Hypothalamus (tissue), 51 donors: ENCODE measurements at places on chromosomes 7 and 10.
A peak's percentile ranks its signal among the peaks of the same experiment; 100 is the strongest.

DNA sequence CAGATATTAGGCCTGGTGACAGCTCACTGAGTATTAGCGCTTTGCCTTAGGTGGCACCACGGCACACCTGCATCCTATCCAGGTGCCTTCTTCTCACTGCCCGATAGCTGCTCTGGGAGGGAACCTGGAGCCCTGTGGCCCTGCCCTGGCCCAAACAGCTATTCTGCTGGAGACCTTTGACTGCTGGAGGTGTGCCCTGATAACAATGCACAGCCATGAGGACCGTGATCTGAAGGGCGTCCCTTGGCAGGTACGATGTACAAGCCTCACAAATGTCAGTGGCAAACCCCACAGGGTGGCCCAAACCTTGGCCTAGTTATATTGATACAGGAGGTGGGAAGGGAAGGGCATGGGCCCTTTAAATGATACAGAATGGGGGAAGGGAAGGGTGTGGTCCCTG, 259.5 kb downstream of the GRID1 start:
- no peak for DNase-seq

DNA sequence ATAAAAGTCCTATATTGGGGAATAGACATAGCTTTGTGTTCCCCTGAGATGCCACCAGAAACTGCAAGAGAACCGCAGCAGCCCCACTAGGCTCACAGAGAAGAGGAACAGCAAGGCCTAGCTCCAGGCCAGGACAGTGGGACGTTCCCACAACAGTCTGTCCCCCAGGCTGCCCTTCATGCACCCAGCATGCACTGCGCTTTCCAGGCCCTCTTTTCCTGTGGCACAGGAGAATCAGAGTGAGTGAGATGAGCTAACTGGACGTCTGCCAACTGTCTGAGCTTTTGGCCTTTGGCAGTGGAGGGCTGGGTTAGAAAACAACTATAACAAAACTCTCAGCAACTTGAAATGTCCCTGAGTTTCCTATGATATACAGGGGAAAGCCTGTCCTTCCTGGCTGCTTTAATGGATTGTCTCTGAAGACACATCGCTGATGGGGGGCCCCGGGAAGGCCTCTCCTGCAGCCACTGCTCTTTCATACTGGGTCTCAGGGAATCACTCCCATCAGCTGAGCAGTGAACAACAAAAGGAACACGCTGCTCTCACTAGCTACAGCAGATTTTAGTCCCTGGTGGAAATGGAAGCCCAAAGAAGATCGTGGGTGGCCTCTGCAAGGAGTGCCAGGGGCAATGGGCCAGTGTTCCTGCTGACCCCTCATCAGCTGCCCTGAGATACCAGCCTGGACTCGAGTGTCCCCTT, 53.5 kb downstream of the PODXL start:
- DNase-seq, result peak; percentile 27

DNA sequence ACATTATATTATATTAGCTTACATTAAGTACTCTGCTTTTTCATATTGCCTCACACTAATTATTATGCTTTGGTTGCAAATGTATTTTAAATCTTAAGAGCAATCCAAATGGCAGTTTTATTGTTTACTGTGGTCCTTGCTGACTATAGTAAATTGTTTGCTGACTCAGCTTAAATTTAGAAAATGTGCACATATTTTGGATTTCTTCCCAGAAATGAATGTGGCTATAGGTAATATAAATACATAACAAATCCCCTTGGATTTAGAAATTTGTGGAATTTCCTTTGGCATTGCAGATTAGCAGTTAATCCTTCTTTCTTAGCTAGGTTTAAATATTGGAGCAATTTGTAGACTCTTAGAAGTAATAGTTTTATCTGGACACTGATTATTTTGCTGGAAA, 565.8 kb downstream of the NRG3 start:
- DNase-seq, result no peak

DNA sequence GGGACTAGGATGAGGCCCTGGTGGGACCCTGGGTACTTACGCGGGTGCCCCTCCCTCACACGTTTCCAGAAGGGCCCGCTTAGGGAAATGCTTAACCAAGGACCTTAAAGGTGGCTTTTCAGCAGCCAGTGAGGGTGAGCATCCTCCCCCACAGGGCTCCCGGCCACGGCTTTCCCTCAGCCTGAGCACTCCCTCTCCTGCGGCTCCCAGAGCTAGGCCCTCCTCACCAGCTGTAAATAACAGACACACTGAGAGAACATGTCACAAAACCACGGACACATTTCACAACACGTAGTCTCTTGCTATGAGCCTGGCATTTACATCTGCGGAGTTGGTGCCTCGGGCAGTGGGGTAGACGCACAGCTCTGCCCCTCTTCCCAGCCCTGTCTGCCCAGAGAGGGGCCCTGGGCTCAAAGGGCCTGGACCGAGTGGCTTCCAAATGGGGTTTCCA, 25.2 kb downstream of the GRID1 start:
- DNase-seq, result no peak

DNA sequence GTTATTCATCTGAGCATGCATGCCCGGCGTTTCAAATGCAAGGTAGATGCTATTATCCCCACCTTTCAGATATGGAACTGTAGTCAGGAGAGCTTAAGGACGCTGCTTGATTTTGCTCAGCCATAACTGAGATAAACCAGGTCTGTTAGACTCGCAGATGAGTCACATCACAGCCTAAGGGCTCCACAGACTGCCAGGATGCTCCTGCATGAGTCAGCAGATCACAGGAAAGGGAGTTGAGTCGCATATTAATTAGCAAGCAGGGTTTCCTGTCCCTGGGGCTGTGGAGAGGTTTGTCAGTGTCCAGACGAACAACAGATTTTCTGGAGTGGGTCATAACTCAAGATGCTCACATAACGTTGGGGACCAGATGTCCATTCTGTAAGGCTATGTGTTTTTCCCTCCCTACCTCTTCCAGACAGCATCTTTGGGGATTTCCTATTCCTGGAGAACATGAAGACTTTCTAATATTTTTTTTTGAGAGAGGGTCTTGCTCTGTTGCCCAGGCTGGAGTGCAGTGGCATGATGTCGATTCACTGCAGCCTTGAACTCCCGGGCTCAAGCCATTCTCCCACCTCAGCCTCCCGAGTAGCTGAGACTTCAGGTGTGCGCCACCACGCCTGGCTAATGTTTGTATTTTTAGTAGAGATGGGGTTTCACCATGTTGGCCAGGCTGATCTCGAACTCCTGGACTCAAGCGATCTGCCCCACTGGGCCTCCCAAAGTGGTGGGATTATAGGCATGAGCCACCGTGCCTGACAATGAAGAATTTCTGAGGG, 36.7 kb downstream of the PFKFB3 start:
- DNase-seq, result no peak

GRCh38 chr10:124420254-124420653, 1.5 kb upstream of the OAT start:
- DNase-seq, result no peak

DNA sequence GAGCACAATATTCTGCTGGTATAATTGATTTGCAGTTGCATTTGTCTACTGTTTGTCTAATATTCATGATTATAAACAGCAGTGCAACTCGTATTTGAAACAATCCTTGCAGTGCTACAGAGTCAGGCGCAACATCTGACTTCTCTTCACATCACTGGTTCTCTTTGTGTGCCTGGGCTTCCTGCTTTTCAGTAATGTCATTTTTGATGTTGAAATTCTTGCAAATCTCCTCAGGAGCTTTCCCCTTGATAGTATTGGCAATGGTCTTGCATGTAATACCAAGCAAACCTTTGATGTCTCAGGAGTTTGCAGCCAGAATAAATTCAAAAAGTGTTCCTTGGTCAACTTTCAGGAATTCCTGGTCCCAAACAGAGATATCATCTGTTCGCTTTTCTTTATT, 20.2 kb downstream of the HPS6 start:
- DNase-seq, result no peak
